ENCODE measurements at places on chromosomes 4 and X.

DNA sequence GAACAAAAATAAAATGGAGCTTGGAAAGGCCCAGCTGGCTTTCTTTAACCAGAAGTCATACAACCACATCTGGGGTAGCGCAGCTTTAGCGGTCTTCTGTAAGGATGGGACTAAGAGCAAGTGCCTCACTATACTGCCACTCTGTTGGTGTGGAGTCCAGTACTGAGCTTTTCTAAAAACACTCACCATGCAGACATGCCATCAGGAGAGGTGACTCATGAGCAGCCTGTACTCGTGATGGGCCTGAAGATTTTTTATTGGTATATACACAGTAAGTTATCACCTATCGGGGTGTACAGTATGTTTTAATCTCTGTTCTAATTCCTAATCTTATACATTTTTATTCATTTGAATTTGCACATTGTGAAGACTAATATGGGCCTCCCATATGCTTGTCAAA lies 9.6 kb downstream of the PPP3CA start:
- no peak for DNase-seq

DNA sequence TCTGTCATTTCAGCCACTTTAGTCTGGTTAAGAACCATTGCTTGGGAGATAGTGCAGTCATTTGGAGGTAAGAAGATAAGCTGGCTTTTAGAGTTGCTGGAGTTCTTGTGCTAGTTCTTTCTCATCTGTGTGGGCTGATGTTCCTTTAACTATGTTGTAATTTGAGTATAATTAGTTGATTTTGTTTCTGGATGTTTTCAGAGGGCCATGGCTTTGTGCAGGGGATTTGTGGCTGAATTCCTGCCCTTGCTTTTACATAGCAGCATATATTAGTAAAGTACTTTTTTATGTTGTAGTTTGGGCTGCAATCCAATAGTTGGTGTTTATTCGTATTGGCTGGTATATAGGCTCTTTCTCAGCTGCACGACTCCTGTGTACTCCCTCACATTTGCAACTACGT lies 339.6 kb downstream of the ANKRD50 start:
- no peak for DNase-seq

DNA sequence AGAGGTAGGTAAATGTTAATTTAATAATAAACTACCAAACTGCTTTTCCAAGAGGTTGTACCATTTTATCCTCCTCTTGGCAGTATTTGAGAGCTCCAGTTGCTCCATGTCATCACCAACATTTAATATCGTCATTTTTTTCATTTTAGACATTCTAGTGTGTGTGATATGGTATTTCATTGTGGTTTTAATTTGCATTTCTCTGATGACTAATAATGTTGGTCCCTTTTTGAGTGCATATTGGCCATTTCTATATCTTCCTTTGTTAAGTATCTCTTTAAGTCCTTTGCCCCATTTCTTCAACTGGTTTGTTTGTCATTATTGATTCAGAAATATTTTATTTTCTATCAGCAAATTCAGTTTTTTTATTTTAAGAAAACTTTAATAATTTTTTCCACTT lies 88.8 kb downstream of the MAPK10 start:
- DNase-seq: no peak

DNA sequence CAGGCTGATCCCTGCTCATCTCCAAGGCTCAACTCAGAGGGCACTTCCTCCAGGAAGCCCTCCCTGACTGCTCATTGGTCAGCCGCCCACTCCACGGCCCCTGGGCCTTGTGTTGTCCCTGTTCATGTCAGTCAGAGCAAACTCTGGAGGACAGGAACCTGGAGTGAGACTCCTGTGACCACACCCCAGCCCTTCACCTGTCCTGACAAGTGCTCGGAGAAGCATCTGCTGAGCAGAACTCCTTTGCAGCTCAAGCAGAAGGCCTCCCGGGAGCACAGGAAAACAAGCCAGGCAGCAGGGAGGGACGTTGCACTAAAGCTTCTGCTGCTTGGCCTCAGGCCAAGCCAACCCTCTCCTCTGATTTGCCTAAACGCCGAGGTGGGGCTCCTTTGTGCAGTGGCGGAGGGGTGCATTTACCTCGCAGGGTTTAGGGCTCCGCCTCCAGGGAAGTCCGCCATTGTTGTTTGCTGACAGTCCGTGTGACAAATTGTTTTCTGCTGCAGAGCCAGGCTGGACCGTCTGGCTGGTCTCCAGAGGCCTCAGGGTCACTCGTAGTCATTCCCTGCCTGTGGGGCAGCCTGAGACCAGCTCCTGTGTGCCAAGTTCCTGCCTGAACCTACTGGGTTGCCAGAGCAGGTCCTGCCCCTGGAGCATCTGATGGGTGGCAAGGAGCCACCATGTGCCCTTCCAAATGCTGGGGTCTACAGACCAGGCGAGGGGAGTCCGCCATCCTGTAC lies 61.8 kb downstream of the C4orf50 start:
- no peak for DNase-seq

- DNase-seq: no peak
These were observed 76.2 kb upstream of the TEX13D start for GRCh38 chrX:124256216-124256615.

GRCh38 chrX:71107762-71108360 lies 1.3 kb upstream of the CXorf65 start:
- no peak for DNase-seq

DNA sequence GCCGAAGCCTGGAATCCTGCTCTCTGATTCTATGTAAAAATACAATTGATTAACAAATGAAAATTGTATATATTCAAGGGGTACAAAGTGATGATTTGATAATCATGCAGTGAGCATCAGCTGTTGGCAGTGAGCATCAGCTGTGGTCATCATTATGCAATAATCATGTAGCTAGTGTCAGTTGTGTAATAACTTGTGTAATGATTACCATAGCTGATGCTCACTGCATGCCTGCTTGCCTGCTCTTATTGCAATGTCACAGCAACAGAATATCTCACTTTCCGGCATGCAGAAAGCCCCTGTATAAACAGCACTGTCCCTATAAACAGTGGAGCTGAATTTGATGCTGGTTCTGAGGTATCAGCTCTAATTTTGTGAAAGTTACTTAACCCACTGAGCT lies 46.8 kb downstream of the SULT1B1 start:
- DNase-seq: no peak

GRCh38 chrX:123869488-123869887 lies 9.6 kb downstream of the XIAP start:
- DNase-seq: no peak

DNA sequence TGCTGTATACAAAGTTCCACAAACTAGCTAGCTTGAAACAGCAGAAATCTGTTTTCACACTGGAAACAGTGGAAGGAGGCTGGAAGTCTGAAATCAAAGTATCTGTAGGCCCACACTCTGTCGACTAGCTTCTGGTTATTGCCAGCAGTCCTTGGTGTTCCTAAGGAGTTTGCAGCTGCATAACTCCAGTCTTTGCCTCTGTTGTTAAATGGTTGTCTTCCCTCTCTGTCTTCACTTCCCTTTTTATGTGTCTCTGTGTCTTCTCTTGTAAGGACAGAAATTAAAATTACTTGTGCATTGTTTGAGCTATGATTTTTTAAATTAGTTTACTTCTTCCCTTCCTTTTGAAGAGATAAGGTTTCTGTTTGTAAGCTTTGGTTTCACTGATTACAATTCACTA lies 8.2 kb downstream of the MTHFD2L start:
- no peak for DNase-seq

- DNase-seq: no peak
These were observed 917.8 kb downstream of the ADGRL3 start for GRCh38 chr4:62117886-62118285.

- DNase-seq: no peak
These were observed 75.2 kb downstream of the PSAPL1 start for GRCh38 chr4:7359400-7360062.

DNA sequence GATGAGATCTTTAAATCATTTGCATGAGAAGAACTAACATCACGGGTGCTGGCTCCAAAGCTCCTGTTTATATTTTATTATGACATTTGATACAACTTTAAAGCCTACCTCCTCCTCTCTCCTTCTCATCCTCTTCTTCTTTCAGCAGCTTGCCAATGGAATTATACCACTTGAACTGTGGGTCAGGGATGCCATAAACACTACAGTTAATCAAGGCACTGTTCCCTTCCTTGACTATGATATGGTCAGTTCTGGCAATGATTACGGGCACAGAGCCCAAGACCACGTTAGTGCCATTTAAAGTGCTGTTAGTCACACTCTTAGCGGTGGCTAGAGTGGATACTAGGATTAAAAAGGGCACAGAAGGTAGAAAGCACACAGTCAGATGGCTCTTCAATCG lies 20.7 kb downstream of the MFAP3L start:
- DNase-seq: no peak

DNA sequence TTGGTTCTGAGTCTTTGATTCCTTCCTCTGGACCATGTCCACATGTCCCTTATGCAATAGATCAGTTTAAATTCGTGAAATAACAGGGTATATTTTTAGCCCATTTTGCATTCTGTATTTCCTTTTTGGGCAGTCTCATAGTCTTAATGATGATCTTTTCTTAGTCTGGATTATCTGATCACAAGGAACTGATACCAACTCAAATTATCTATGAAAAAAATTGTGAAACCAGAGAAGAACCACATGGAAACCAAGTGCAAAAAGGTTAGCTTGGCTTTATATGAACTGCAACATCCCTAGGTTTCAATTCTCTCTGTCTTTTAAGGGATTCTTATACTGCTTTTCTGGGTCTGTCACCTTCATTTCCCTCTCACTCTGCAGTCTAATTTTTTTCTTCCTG lies 608.6 kb upstream of the AADAT start:
- DNase-seq: no peak

DNA sequence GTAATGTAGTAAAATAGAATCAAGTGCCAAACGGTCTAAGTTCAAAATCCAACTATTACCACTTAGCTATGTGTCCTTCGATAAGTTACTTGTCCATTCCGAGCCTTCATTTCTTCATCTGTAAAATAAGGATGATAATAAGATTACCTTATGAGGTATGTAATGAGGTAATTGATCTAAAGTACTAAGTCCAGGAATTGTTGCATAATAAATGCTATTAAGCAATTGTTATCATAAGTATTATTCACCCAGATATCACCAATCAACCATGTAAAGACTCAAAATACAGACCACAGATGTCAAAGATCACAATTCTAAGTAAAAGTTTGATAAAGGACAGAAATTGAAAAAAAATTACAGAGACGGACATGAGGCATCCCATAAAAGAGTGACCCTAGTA lies 168.4 kb upstream of the POU3F4 start:
- no peak for DNase-seq

- DNase-seq: no peak
These were observed 77.2 kb upstream of the GALNT7 start for GRCh38 chr4:173091362-173091761.

GRCh38 chr4:112939901-112940300 lies 109.6 kb upstream of the ANK2 start:
- DNase-seq: no peak

DNA sequence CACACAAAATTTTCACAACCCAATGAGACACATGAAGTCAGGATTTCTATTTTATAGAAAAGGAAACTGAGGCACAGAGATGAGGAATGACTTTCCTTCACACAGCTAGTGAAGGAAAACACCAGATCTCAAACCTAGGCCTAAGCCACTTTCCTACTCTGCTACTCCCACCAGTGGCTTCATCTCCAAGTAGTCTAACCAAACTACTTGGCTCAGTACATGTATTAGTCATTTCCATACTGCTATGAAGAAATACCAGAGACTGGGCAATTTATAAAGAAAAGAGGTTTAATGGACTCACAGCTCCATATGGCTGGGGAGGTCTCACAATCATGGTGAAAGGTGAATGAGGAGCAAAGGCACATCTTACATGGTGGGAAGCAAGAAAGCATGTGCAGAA lies 196.6 kb downstream of the EVC2 start:
- no peak for DNase-seq

DNA sequence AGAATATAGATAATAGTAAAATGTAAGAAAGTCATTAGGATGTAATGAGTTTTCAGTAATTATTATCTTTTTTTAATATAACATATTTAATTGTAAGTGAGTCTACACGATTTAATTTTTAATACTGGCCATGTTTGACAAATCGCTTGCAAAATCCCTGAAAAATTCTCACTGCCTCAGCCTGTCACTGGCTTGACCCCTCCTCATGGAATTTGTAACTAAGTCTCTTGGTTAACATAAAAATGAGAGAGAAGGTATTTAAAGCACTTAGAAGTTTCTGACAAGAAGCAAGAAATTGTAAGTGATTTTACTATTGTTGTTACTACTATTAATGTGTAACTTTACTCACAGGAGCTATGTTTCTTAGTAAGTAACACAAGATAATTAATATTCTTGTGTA lies 237.9 kb upstream of the GK2 start:
- DNase-seq: no peak

DNA sequence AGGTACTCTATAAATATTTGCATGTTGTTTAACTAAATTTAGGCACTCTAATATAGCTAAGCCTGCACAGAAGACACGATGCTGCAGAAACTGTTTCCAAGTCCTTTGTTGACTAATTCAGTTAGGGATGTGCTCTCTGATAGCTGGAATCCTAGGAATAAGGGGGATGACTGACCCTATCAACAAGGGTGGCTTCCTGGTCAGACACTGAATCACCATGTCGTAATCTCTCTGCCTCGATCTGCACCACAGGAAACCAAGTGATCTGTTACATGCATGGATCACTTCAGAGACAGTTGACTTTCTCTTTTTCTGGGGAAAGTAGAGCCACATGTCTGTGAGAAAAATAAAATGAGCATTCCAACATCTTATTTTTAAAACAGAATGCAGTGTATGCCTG lies 169.1 kb downstream of the GUCY2F start:
- no peak for DNase-seq

DNA sequence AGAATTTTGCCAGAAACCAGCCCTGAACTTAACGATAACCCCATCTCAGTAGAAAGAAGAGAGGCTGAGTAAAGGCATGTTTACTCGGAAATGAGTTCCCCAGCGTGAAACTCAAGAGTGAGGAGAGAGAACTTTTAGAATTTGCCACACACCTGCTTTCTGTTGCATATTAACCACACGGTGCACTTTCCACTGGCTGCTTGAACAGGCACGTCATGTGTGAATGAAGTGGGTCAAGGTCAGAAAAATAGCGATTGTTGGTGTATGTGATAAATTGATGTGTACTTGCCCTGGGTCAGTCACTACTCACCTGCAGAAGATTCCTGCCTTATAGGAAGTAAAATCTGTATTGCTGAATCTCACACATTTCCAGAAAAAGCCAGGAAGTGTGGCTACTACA lies 395.7 kb downstream of the TRIML1 start:
- DNase-seq: no peak

DNA sequence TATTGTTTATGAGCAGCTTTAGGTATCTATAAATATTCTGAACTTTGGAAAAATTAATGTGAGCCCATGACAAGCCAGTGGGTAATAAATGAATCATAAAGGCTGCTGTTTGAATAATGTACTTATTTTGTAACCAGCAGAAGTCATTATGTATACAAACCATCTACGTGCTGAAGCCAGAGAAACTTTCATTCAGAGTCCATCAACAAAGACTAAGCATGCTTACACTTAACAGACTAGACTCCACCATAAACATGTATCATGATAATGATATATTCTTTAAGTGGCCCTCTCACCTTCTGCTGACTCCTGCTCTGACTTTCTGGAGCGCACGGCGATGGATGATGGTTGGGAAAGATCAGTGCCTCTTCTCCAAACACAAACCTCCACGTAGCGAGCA lies 72.0 kb downstream of the SMARCA5 start:
- DNase-seq: no peak

All from stimulated activated CD4-positive, alpha-beta T cell treated with anti-CD3 and anti-CD28 coated beads, Interleukin-1b, Interleukin-23, amount 100 ng/mL, for 1 hour (primary cell).